HepG2 (cell line): ENCODE measurements at places on chromosomes 6 and 20. TPM values are rescaled to one million over a fixed set of nuclear protein-coding genes. Genes with fewer than 3 reads are reported as not detected.

Gene SIRPB1
- polyA plus RNA-seq = 0.41 and 0.46 TPM in 2 replicates

Gene HCK
- polyA plus RNA-seq = 0.04 and 0.10 TPM in 2 replicates

Gene OPRM1
- polyA plus RNA-seq = not detected in 2 replicates

Gene APOBEC2
- polyA plus RNA-seq = not detected in 2 replicates

Gene DAAM2
- 0.01 TPM in 1 of 2 replicates, not detected in the other for polyA plus RNA-seq

Gene SNX14
- 70.1 and 83.5 TPM in 2 replicates for polyA plus RNA-seq

Gene BPIFB1
- polyA plus RNA-seq = 4.4 and 9.2 TPM in 2 replicates

- H3K27ac ChIP-seq = no peak overlapping the region
- H3K36me3 ChIP-seq = no peaks in the 10 kb centered on the region
- H3K4me1 ChIP-seq = 0 out of 2 replicates have a peak, but pooled peaks cover 4% of the 10 kb centered on the region
- DNase-seq = no peak
- no peaks in the 10 kb centered on the region for H3K27me3 ChIP-seq
- no peak overlapping the region for H3K4me3 ChIP-seq
Observed at GRCh38 chr6:92380803-92381601, 1038.4 kb downstream of the EPHA7 start.

- peak overlapping the region; percentile 90 for H3K27ac ChIP-seq
- DNase-seq = peak; percentile 99
- peaks cover 48% of the 10 kb centered on the region for H3K4me1 ChIP-seq
- H3K27me3 ChIP-seq = no peaks in the 10 kb centered on the region
- no peaks in the 10 kb centered on the region for H3K36me3 ChIP-seq
Observed at GRCh38 chr20:1827974-1828785, 67.0 kb upstream of the SIRPA start.

- H3K27ac ChIP-seq = no peak overlapping the region
- H3K27me3 ChIP-seq = no peaks in the 10 kb centered on the region
- H3K36me3 ChIP-seq = peaks cover 96% of the 10 kb centered on the region
- H3K4me1 ChIP-seq = no peaks in the 10 kb centered on the region
- no peak overlapping the region for H3K4me3 ChIP-seq
Observed at GRCh38 chr20:17624551-17625245, 54.8 kb downstream of the DSTN start.

- no peaks in the 10 kb centered on the region for H3K4me1 ChIP-seq
- H3K4me3 ChIP-seq = no peak overlapping the region
- no peaks in the 10 kb centered on the region for H3K27me3 ChIP-seq
- no peaks in the 10 kb centered on the region for H3K36me3 ChIP-seq
- no peak overlapping the region for H3K27ac ChIP-seq
Observed at GRCh38 chr20:12012241-12013222, 94.8 kb downstream of the BTBD3 start.

- H3K4me1 ChIP-seq = no peaks in the 10 kb centered on the region
- H3K27me3 ChIP-seq = no peaks in the 10 kb centered on the region
- no peak for DNase-seq
- no peaks in the 10 kb centered on the region for H3K36me3 ChIP-seq
Observed at GRCh38 chr6:136718476-136718875, 73.8 kb downstream of the MAP3K5 start.

- H3K27me3 ChIP-seq = no peaks in the 10 kb centered on the region; the same call in 1 of the 2 replicates
- H3K4me1 ChIP-seq = peaks cover 21% of the 10 kb centered on the region
- no peaks in the 10 kb centered on the region for H3K36me3 ChIP-seq
Observed at GRCh38 chr20:22437354-22437753, 147.0 kb downstream of the FOXA2 start.

- DNase-seq = no peak
- H3K4me3 ChIP-seq = no peak overlapping the region
- H3K4me1 ChIP-seq = no peaks in the 10 kb centered on the region
- H3K27ac ChIP-seq = no peak overlapping the region
- H3K27me3 ChIP-seq = no peaks in the 10 kb centered on the region
Observed at GRCh38 chr6:25465941-25466340, 186.1 kb upstream of the SCGN start.

GRCh38 chr20:44187054-44187771 lies at the start of gene JPH2:
TSS of gene JPH2 (minus strand) at chr20:44187188. CDS start at chr20:44186705, 483 bp downstream.
- H3K4me1 ChIP-seq = peaks cover 29% of the 10 kb centered on the region
- H3K4me3 ChIP-seq = peak within 1 kb of the TSS; percentile 52
- peaks cover 10% of the 10 kb centered on the region; the same call in 1 of the 2 replicates for H3K27me3 ChIP-seq
- H3K36me3 ChIP-seq = no peaks in the 10 kb centered on the region
- DNase-seq = no peak

DNA sequence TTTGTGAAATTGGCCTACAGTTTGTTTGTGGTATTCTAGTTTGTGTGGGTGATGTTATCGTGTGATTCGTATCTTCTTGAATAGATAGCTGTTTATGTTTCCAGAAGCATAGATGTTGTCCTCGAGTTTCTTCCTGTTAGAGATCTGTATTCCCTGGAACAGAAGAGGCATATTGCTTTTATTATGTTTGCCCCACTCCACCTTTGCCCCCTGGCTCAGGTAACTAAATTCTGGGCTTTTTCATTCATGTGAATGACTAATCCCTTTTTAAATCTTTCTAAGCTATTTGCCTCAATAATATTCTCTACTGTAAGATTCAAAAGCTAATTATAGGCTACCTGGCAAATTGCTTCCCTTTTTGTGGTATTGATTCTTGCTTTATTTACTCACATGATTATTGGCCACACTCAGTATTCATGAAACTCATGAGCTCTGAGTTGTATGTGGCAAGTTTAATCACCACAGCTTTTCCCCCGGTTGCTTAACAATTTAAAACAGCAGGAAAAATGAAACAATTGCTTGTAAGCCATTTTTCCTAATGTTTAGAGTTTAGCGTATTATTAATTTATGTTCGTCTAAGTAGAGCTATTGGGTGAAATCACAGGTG lies 12.6 kb downstream of the RNF217 start:
- H3K4me3 ChIP-seq = no peak overlapping the region
- no peak overlapping the region for H3K27ac ChIP-seq
- no peaks in the 10 kb centered on the region for H3K4me1 ChIP-seq
- H3K27me3 ChIP-seq = no peaks in the 10 kb centered on the region

GRCh38 chr20:48879612-48880245 lies 41.8 kb upstream of the ARFGEF2 start:
- DNase-seq = no peak

DNA sequence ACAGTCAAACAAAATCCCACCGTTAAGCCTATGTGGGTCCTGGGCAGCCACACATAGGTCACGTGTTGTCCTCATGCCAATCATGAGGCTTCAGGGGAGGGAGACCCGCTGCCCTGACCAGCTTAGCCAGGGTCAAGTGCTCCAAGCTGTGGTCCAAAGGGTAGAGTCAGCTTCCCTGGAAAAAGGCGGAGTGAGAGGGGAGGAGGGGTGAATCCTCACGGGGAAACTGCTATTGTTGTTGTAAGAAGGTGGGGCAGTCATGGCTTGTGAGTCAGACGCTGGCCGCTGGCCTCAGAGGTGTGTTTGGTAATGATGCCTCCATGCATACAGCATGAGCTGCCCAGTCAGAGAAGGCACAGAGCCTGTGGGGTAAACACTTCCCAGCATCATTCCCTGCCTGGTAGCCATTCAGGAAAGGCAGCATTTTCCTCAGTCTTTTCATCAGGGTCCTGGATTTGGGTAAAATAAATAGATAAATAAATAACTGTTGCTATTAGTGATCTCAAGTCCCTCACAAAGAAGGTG lies 8.7 kb downstream of the CST3 start:
- H3K27ac ChIP-seq = peak overlapping the region; percentile 70
- no peaks in the 10 kb centered on the region for H3K27me3 ChIP-seq
- H3K36me3 ChIP-seq = peaks cover 3% of the 10 kb centered on the region
- H3K4me3 ChIP-seq = peak overlapping the region; percentile 39; the same call in 1 of the 2 replicates
- H3K4me1 ChIP-seq = peaks cover 80% of the 10 kb centered on the region

DNA sequence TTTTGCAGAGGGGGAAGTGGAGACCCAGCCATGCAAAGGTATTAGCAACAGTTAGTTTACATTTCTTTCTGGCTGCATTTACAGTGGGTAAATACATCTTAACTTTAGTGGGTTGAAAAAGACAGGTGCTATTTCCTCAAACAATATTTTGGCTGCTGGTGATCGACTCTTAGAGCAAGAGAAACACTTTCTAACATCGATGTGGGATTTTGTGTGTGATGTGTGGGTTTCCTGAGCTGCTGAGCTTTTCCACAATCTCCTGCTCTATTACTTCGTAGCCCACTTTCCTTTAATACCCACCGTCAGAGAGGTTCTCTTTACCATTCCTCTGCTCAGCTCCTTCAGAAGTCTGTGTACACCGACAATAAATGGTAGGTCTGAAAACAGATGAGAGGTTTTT lies 339.0 kb downstream of the NRN1 start:
- no peak overlapping the region for H3K4me3 ChIP-seq
- H3K4me1 ChIP-seq = no peaks in the 10 kb centered on the region
- H3K27me3 ChIP-seq = no peaks in the 10 kb centered on the region
- no peaks in the 10 kb centered on the region for H3K36me3 ChIP-seq
- no peak for DNase-seq

- H3K36me3 ChIP-seq = no peaks in the 10 kb centered on the region
- no peak overlapping the region for H3K4me3 ChIP-seq
- H3K27ac ChIP-seq = no peak overlapping the region
- DNase-seq = no peak
- H3K27me3 ChIP-seq = peaks cover 38% of the 10 kb centered on the region; the same call in 2 of the 3 replicates
Observed at GRCh38 chr6:107741191-107741680, 82.9 kb downstream of the SCML4 start.

DNA sequence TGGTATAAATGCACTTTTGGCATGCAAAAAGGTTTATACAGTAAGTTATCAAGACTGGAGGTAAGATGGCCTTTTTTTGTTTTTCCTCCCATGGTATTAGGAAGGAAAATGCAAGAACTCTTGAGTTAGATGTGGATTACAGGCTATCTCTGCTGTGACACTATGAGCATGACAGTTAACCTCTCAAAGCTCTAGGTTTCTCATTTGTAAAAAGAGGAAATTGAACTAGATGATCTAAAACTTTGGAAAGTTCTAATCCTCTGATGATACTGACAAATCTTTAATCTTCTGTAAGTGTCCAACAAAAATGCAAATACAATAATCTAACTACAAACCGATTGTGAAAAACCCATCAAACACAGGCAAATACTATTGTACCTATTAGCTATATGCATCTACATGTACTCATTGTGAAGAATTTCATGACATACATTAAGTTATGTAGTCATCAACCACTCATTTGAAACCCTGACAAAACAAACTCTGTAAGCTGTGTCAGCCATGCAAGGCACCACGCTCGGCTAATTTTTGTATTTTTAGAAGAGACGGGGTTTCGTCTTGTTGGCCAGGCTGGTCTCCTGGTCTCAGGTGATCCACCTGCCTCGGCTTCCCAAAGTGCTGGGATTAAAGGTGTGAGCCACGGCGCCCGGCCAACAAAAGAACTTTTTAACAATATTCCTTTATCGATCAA lies 4.2 kb downstream of the CDK19 start:
- peaks cover 33% of the 10 kb centered on the region for H3K4me1 ChIP-seq
- H3K27me3 ChIP-seq = no peaks in the 10 kb centered on the region; the same call in 2 of the 3 replicates
- H3K36me3 ChIP-seq = no peaks in the 10 kb centered on the region
- no peak for DNase-seq

GRCh38 chr6:137571854-137572253 lies 77.7 kb upstream of the OLIG3 start:
- no peaks in the 10 kb centered on the region for H3K36me3 ChIP-seq
- H3K4me3 ChIP-seq = no peak overlapping the region
- peaks cover 8% of the 10 kb centered on the region for H3K4me1 ChIP-seq
- DNase-seq = peak; percentile 54

DNA sequence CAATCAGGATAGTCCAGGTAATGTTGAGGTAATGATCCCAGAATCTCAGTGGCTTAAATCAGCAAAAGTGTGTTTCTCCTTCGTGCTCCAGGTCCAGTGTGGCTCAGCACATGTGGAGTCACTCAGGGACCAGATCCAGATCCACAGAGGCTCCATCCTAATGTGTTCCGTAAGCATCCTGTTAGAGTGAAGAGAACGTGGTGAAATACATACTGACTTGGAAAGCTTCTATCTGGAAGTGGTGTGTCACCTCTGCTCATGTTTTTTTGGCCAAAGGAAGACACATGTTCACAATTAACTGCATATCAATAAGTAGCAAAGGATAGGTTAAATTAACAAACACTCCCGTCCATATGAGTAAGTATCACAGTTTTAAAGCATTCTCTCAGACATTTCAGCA lies 26.8 kb upstream of the PREP start:
- no peaks in the 10 kb centered on the region for H3K27me3 ChIP-seq
- no peaks in the 10 kb centered on the region for H3K36me3 ChIP-seq
- H3K27ac ChIP-seq = no peak overlapping the region
- H3K4me1 ChIP-seq = peaks cover 39% of the 10 kb centered on the region
- no peak for DNase-seq

DNA sequence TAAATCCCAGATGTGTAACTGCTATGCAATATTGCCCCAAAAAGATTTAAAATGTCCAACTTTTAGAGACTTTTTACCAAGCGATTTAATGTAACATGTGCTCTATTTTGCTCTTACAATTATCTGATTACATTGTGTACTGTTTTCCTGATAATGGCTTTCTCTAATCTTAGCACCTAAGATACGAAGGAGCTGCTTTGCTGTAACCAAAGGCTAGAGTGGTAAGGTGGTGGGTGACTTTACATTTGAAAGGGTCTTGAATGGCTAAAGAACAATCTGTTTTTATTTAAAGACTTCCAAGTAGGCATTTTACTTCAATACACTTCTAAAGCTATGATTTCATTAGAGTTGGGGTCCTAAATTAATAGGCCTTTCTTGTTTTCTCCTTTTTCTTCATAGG lies 1201.6 kb upstream of the MAP3K7 start:
- no peaks in the 10 kb centered on the region for H3K27me3 ChIP-seq
- DNase-seq = no peak
- no peaks in the 10 kb centered on the region for H3K36me3 ChIP-seq
- H3K27ac ChIP-seq = no peak overlapping the region
- no peak overlapping the region for H3K4me3 ChIP-seq
- H3K4me1 ChIP-seq = no peaks in the 10 kb centered on the region

- H3K36me3 ChIP-seq = no peaks in the 10 kb centered on the region
- no peaks in the 10 kb centered on the region for H3K4me1 ChIP-seq
- peaks cover 15% of the 10 kb centered on the region; the same call in 1 of the 2 replicates for H3K27me3 ChIP-seq
- no peak overlapping the region for H3K27ac ChIP-seq
- DNase-seq = peak; percentile 41
- H3K4me3 ChIP-seq = no peak overlapping the region
Observed at GRCh38 chr20:62571669-62572344, 70.5 kb upstream of the SLCO4A1 start.

DNA sequence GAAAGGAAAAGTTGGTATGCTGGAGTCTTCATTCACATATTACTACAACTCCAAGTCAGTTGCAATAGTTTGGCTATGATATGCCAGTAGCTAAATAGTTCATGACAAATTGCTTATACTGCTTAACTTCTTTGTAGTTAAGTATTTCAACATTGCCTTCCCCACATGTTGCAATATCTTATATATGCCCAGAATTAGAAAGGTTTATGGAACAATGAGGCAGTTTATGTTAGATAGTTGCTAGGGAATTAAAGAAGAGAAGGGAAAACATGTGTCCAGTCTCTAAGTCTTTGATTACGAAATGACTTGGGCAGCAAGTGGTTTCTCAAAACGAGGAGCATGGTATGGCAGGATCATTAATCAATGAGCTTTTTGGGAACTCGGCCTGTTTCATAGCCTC lies 145.8 kb downstream of the PLCB4 start:
- no peak for DNase-seq
- H3K27me3 ChIP-seq = no peaks in the 10 kb centered on the region
- no peak overlapping the region for H3K27ac ChIP-seq
- H3K4me1 ChIP-seq = no peaks in the 10 kb centered on the region
- no peak overlapping the region for H3K4me3 ChIP-seq

- DNase-seq = no peak
- H3K36me3 ChIP-seq = no peaks in the 10 kb centered on the region
- no peak overlapping the region for H3K27ac ChIP-seq
- no peak overlapping the region for H3K4me3 ChIP-seq
- no peaks in the 10 kb centered on the region; the same call in 1 of the 2 replicates for H3K27me3 ChIP-seq
Observed at GRCh38 chr20:58467572-58468527, 47.3 kb downstream of the APCDD1L start.
